Osteoblast (primary cell): ENCODE measurements at places on chromosomes 4 and X.

DNA sequence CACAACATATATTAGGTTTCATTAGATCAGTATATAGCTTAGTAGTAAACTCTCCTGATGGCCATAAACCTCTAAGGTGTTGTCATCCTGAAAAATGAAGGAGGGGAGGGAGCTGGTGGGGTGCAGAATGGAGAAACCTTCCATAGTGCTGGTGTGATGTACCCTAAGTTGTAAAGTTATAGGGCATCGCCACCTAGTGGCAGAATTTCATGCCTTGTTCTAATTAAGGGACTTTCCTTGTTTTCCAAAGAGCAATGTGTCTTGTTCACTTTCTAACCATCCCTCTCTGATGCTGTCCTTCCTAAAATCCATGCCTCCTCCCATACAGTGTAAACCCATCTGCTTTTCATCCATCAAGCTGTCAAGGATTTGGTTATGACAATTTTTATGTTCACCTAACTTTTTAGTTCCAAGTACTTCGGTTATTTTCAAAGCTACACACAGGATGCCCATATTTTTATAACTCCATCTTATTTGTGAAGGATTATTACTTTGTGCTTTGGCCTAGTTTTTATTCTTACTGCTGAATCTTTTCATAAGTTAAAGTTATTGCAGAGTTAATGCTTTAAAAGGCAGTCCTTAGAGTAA lies 4.5 kb downstream of the NBDY start:
- DNase-seq: peak; percentile 58

- DNase-seq: no peak
Measured at GRCh38 chr4:159111416-159111815, 8.5 kb downstream of the RAPGEF2 start.

GRCh38 chrX:148574237-148574973 lies 74.0 kb downstream of the AFF2 start:
- DNase-seq: no peak

- DNase-seq: no peak
Measured at GRCh38 chr4:14641871-14642270, 360.4 kb upstream of the CPEB2 start.

GRCh38 chr4:107856901-107857300 lies 32.2 kb downstream of the SGMS2 start:
- no peak for DNase-seq

DNA sequence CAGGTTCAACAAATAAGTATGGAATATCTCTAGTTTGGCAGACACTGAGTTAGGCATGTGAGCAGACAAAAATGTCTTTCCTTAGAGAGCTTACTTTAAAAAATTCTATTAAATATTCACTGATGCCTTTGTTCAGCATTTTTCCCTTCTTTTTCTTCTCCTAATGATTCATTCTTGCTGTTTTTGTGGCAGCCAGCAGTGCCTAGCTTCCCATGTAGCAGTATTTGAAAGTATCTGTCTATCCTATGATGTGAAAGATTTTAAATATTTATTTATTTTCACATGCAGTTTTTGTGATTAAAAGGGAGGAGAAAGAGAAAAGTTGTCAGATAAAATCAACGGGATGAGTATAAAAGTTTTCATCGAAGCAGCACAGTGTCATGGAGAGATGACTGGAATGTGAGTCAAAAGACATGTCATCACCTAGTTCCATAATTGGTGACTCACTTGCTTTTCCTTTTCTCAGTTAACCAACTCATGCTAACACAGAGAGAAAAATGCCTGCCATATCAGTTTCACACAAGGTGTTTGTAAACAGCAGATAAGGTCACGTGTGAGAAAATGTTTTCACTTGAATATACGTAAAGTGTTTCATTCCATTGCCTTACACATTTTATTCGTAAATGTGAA lies 69.8 kb downstream of the BMPR1B start:
- DNase-seq: peak; percentile 79

DNA sequence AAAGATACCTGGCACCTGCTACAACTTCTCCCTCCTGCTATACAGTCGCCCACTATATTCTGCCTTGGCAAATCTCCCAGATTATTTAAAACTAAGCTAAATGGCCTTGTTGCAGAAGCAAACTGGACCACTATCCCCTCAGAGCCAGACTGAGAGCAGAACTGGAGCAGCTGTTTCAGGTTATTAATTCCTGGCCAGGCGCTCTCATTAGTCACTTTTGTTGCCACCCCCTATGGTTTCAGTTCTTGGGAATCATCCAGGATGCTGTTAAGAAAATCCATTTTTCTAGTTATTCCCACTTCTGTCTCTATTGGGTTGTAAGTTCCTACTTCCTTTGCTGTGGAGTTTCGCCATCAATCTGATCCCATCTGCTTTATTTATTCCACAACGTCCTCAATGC lies 30.1 kb downstream of the ADGRA3 start:
- DNase-seq: peak; percentile 85

GRCh38 chr4:74134500-74134852 lies 23.4 kb upstream of the MTHFD2L start:
- no peak for DNase-seq

GRCh38 chr4:139913995-139914598 lies 239.9 kb downstream of the MAML3 start:
- DNase-seq: no peak

- no peak for DNase-seq
Measured at GRCh38 chr4:107183155-107183774, 147.2 kb upstream of the DKK2 start.

DNA sequence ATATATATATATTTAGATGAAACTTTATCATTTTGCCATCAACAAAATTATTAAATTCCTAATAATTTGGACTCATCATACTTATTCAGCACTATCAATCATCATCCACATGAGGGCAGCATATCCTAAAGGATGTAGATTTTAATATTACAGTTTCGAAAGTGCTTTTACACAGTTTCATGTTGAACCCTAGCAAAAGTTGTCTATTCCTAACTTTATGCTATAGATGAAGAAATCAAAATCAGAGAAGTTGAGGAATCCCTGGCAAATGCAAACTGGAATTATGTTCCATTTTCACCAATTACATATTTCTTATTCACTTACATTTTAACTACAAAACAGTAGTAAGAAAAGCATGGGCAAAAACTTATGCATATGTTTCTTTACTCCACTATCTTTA lies 36.6 kb upstream of the UGT2A1 start:
- no peak for DNase-seq

GRCh38 chr4:42344749-42345148 lies 52.5 kb upstream of the SHISA3 start:
- DNase-seq: peak; percentile 47

- DNase-seq: peak; percentile 84
Measured at GRCh38 chr4:4388311-4388790, 1.4 kb downstream of the NSG1 start.

GRCh38 chrX:47840111-47840510 lies 3.4 kb downstream of the ZNF81 start:
- no peak for DNase-seq

DNA sequence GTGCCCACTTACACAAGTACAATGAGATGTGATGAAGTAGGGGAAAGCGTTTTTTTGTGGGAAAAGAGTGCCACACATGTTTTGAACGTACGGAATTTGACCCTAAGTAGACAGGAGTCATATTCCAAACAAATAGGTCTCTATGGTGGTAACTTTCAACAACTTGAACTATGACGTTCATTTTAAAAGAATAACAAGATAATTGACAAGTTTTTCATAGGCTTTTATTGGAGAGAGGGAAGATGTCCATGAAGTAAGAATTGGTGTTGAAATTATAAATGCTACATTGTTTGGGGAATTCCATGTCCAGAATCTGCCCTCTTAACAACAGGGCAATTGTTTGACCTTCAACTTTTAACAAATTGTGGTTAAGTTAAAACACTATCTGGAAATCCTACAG lies 126.5 kb downstream of the GASK1B start:
- DNase-seq: peak; percentile 32

GRCh38 chr4:145635630-145636029 lies 16.4 kb downstream of the MMAA start:
- no peak for DNase-seq

DNA sequence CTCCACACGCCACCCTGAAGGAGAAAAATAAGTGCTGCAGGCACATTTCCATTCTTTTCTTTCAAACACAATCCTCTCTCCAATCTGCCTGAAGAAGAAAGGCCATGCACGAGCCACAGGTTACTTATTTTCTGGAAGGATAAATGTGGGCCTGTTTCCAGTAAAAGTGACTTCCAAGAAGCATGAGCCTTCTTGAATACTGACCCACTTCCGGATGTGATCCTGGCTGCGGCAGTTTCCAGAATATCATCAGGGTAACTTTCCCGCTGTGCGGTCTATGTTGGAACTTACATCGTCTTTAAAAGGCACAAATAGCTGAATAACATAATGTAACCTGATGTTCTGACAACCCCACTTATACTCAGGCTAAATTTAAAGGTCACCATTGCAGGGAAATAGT lies 66.3 kb upstream of the TAPT1 start:
- DNase-seq: no peak

- peak; percentile 13 for DNase-seq
Measured at GRCh38 chr4:79247695-79248394, 78.0 kb downstream of the NAA11 start.

DNA sequence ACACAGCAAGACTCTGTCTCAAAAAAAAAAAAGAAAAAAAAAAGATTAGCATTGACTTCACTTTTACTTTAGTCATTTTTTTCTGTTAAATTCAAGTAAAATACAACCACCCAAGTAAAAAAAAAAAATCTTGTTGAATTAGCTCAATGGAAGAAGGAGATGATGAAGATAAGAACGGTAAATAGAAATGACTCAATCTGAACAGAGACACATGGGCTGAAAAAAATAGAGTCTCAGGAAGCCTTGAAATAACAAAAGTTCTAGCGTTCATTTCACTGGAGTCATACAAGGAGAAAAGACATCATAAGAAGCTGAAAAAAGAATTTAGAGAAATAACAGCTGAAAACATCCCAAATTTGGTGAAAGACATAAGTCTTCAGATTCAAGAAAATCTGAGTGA lies 75.5 kb downstream of the CASP3 start:
- no peak for DNase-seq
